ENCODE measurements at places on chromosomes 16 and 17.

- DNase-seq = no peak
Observed at GRCh38 chr16:72261127-72261526, 89.2 kb upstream of the PMFBP1 start.

DNA sequence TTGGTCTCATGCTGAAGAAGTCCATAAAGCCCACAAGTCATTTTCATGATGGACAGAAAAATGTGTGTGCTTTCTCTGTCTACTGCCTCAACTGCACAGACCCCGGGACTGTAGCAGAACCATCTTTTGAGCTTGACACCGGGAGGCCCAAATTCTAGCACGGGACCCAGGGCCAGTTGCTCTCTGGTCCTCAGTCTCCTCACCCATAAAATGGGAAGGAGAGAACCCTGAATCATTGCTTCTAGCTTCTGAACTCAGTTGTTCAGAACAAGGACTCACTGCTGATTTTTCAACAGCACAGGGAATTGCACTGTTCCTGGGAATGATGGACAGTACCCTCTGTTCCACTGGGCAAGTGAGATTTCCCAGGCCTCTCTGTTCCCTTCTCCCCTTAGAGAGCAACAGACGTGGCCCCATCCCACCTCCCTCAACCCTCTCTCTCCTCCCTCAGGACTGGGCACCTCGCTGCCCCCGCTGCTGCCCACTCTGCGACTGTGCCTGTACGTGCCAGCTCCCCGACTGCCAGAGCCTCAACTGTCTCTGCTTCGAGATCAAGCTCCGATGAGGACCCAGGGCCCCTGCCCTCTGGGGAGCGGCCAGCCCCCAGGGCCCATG is 2.2 kb upstream of the ALDOA start:
- no peak for DNase-seq

DNA sequence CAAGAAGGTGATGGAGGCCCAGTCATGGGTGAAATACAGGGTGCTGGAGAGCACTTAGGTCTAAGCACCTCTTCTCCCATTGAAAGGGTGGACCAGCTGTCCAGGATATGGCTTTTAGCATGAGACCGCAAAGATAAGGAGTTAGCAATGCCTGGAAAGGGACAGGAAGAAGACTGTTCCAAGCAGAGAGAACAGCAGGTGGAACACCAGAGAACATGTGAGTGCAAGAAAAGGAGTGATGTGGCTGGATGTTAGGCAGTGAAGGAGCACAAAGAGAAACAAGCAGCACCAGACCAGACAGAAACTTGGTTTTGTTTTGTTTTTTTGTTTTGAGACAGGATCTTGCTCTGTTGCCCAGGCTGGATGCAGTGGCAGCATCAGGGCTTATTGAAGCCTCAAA is 45.4 kb upstream of the CCL1 start:
- no peak for DNase-seq

DNA sequence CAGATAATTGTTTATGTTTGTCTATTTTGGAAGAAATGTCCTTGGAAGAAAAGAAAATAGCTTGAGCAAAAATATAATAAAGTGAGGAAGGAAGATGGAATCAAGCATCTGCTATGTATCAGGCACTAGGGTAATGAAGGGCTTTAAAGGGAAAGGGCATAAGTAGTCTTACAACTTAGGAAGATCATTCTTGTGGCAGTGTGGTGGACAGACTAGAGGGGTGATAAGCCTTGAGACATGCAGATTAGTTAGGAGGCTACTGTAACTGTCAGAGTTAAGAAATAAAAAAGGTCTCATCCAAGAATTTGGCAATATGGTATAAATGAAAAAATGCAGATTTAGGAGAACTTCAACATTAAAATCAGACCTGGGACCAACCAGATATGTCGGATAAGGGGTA is 14.9 kb downstream of the FAM222B start:
- no peak for DNase-seq

- DNase-seq = no peak
Observed at GRCh38 chr16:76696876-76697275, 419.7 kb downstream of the CNTNAP4 start.

- no peak for DNase-seq
Observed at GRCh38 chr16:89161763-89162713, 9.5 kb upstream of the CDH15 start.

GRCh38 chr16:70725024-70725911 is 39.4 kb upstream of the MTSS2 start:
- DNase-seq = no peak

DNA sequence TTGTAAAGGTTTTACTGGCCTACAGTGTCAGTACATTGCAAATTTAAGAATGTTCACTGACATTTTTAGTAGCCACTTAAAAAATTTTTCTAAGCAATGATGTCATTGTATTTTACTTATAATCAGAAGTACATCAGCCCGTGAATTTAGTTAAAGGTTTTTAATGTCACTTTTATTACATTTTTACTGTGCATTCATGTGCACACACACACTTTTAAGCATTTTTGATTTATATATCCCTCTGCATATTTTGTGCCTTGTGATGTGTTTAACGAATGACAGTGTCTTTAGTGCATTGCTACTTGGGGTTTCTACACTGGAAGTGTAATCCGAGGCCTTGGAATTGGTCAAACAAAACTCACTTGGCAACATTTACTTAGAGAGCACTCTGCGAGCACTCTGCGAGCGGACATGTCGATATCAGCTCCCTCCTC is 190.4 kb downstream of the WWOX start:
- DNase-seq = no peak

- DNase-seq = no peak
Observed at GRCh38 chr16:81530296-81530721, 85.7 kb downstream of the CMIP start.

GRCh38 chr16:81652798-81653505 is 126.1 kb upstream of the PLCG2 start:
- no peak for DNase-seq
